ENCODE measurements at places on chromosomes 5 and 9. TPM values are rescaled to one million over a fixed set of nuclear protein-coding genes. Genes with fewer than 3 reads are reported as not detected.

- DNase-seq, result no peak
Measured at GRCh38 chr5:171438738-171439137, 19.3 kb downstream of the FGF18 start.

- DNase-seq, result no peak
Measured at GRCh38 chr5:17061973-17062470, 125.9 kb upstream of the MYO10 start.

DNA sequence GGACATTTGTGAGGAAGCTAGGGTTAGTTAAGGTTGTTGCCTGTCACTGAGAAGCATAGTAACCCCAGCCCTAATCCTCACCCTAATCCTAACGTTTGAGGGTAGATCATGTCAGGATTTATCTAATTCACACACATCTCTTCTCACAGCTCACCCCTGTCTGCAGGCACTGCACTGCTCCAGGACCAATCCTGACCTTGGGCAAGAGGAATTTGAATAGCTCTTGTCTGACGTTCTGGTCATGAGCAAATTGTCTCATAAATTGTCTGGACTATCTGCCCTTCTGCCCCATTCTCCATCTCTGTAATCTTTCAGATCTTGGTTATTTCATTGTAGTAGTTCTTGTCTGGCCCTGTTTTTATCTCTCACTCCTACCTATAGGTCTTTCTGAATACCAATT is 18.7 kb downstream of the CRHBP start:
- no peak for DNase-seq

GRCh38 chr9:29838491-29839020 is 2265.3 kb upstream of the C9orf72 start:
- DNase-seq, result no peak

GRCh38 chr9:34267660-34268059 is 61.4 kb downstream of the KIF24 start:
- DNase-seq, result no peak

- no peak for DNase-seq
Measured at GRCh38 chr9:37611961-37612360, 19.6 kb upstream of the TOMM5 start.

DNA sequence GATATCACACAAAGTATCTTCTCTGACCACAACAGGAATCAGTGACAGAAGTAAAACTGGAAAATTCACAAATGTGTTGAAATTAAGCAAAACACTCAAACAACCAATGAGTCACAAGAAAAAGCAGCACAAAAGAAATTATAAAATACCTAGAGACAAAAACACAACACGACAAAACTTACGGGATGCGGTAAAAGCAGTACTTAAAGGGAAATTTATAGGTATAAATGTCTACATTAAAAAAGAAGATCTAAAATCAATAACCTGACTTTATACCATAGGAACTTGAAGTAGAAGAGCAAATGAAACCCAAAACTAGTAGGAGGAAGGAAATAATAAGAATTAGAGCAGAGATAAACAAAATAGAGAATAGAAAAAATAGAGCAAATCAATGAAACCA is 2.8 kb upstream of the WDR41 start:
- DNase-seq, result no peak

DNA sequence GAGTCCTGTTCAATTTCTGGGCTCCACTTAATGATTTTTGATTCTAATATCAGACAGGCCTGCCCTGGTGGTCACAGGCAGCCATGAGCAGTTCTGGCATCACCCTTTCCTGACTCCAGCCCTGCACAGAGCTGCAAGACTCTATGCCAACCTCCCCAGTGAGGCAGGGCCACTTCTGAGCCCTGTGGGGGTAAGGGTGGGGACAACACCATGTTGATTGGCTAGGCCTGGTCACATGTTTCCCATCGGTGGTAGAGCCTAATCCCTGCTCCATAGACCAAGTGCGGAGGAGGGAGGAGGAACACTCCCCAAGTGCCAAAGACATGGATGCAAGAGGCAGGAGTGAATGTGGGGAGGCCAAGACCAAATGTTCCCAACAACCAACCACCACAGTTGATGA is 134.6 kb downstream of the PHF2 start:
- no peak for DNase-seq

GRCh38 chr9:106982636-106983035 is 119.7 kb downstream of the ZNF462 start:
- DNase-seq, result no peak

- no peak for DNase-seq
Measured at GRCh38 chr9:104608336-104608735, 2.9 kb upstream of the OR13C2 start.

DNA sequence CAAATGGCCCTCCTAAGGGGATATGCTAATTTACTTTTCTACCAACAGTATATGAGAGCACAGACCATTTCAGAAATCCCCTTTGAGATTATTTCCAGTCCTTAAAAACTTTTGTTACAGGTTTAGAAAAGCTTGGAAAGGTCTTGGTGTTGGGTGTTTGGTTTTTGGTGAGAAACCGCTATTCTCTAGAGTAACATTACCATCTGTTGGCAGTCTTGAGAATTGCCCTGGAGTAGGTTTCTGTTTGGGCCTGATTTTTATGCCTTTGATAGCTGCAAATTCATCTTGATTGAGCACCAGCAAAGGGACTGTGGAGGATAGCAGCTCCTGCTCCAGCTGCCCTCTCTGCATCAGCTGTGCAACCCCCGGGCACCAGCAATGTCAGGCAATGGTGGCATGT is 8.0 kb downstream of the NUDT2 start:
- DNase-seq, result no peak

- peak; percentile 44 for DNase-seq
Measured at GRCh38 chr9:80066931-80067330, 495.2 kb downstream of the TLE4 start.

- no peak for DNase-seq
Measured at GRCh38 chr5:131369558-131369957, 105.7 kb downstream of the CDC42SE2 start.

- DNase-seq, result no peak
Measured at GRCh38 chr9:16329671-16330113, 540.8 kb downstream of the BNC2 start.

GRCh38 chr9:70257991-70258691 is 637 bp upstream of the SMC5 start:
- DNase-seq, result peak; percentile 53

- peak; percentile 29 for DNase-seq
Measured at GRCh38 chr9:101176384-101176783, 147.9 kb downstream of the PLPPR1 start.

- DNase-seq, result peak; percentile 45
Measured at GRCh38 chr5:143495110-143495509, 91.6 kb upstream of the NR3C1 start.

DNA sequence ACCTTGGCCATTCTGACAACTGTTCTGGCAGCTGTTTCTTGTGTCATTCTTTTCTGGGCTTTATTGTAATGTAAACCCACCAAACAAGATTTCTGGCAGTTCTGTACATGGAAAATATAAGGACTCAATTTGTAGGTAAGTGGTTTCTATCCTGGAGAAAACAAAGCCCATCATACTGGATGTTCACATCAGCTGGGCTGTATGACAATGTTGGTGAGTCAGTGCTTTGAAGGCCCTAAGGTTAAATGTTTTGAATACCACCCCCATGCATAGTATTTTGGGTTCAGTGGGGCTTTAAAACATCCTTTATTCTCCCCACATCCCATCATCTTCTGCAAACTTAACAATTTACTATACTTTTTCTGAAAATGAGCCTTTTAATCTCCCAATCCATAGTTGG is 52.5 kb downstream of the SH3GL2 start:
- DNase-seq, result no peak

DNA sequence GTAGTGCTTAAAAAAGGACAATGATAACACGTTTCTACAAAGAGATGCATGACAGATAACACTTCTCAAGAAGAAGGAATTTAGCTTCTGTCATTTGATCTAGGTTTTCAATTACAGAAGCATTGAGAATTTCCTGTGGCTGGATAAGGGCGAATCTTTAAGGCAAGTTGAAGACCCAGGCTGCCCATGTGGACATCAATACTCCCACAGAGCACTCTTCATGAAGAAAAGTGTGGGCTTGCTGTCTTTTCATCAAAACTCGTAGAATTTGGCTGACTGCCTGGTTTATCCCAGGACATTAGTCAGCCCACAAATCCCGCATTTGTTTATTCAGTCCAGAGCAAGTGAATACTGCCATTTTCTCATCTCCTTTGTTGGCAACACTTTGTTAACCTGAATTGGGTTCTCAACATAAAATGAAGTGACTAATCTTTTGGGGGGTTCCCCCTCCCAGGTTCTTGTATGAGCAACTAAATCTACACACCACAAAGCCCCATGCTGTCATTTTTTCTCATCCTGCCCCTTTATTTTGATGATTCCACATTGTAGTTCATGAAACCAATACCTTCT is 43.4 kb upstream of the CDKN2B start:
- no peak for DNase-seq

The CEL gene
- 2.8 TPM for total RNA-seq

The P4HA2 gene
- total RNA-seq, result 2.8 TPM

The IFNA2 gene
- total RNA-seq, result not detected

The CDO1 gene
- 3.2 TPM for total RNA-seq

The PCDHGB3 gene
- 3.3 TPM for total RNA-seq

The ATG12 gene
- 59.6 TPM for total RNA-seq

The CD14 gene
- total RNA-seq, result 0.48 TPM

The SOX30 gene
- not detected for total RNA-seq

The GDNF gene
- total RNA-seq, result 18.4 TPM

The PAPPA gene
- 47.4 TPM for total RNA-seq

Data from A673 (cell line).